ENCODE measurements at places on chromosomes 11 and 22.

- no peak for DNase-seq
Measured at GRCh38 chr11:20457001-20457799, 69.7 kb downstream of the PRMT3 start.

DNA sequence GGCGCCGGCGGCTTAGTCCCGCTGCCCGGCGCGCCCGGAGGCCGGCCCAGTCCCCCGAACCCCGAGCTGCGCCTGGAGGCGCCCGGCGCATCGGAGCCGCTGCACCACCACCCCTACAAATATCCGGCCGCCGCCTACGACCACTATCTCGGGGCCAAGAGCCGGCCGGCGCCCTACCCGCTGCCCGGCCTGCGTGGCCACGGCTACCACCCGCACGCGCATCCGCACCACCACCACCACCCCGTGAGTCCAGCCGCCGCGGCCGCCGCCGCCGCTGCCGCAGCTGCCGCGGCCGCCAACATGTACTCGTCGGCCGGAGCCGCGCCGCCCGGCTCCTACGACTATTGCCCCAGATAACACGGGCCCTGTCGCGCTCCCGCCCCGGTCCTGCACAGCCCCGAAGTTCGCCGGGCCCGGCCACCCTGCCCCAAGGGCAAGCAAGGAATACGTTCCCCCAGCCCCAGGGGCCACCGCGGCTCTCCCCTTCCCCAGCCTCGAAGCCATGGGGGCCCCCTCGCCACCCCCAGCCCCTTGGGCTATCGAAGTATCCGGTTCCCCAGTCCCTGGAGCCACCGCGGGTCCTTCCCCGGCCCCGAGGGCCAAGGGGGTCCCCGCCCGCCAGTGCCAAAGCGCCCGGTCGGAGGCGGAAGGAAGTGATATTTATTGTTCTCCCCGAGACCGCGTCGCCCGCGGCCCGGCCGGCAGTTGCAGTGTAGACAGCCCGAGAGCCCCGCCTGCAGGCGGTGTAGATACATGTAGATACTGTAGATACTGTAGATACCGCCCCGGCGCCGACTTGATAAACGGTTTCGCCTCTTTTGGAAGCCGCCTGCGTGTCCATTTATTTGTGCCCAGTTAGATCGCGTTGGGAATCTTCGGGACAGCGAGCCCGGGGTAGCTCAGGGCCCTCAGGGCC, 6.2 kb downstream of the TBX1 start:
- peak; percentile 63 for DNase-seq

DNA sequence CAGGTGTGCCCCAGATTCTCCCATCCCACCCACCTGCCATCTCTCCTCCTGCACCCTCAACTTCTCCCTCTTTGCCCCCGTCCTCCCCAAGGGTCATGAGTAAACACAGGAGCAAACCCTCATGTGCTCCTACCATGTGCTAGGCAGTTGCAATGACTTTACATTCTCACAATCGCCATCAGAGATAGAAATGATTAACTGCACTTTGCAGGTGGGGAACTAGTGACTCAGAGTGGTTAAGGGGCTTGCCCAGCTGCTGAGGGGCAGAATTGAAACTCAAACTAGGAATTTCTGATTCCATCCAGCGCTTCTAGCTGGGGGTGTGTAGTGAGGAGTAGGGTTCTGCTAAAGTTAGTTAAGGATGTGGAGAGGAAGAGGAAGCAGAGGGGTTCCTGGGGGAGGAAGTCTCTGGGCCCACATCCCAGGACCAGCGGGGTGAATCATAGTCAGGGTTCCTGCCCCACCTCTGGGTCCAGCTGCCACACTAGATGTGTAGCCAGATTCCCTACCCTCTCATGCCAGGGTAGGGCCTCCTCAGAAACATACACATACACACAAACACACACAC, 16.0 kb upstream of the PRG2 start:
- peak; percentile 57 for DNase-seq

DNA sequence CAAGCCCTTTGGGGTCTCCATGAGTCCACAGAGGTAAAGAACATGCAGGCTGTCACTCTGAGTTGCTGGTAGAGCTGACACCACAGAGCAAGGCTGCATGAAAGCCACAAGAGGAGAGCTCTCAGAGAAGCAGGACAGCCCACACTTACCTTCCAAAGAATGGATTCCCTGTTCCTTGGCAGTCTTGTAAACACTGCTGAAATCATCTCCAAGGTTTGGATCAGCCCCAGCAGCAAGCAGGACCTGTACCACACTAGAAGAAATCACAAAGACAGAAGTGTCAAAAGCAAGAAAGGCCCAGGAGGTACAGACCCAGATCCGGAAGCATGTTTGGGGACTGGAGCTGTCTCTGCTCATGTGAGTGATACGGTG, 54.2 kb downstream of the CLPB start:
- DNase-seq, result no peak

GRCh38 chr11:73393479-73394415, 17.5 kb downstream of the RELT start:
- DNase-seq, result peak; percentile 61

DNA sequence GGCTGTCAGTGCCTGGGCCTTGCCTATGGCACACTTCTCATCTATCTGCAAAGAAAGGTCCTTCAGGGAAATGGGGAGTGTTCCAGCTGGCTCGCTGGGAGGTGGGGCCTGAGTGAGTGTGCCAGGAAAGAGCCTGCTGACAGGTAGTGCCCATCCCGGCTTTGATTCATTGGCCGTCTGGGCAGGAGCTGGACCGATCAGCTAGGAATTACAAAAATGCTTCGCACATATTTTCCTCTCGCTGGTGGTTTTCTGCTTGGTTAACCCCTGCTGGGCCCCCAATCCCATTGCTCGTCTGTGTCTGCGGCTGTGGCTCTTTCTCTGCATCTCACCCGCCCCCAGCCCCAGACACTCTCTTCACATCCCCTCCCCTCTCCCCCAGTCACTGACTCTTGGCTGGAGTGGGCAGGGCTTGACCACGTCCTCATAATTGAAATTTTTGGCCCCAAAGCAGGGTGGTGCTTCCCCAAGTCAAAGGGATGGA, 10.8 kb downstream of the LIF start:
- no peak for DNase-seq

DNA sequence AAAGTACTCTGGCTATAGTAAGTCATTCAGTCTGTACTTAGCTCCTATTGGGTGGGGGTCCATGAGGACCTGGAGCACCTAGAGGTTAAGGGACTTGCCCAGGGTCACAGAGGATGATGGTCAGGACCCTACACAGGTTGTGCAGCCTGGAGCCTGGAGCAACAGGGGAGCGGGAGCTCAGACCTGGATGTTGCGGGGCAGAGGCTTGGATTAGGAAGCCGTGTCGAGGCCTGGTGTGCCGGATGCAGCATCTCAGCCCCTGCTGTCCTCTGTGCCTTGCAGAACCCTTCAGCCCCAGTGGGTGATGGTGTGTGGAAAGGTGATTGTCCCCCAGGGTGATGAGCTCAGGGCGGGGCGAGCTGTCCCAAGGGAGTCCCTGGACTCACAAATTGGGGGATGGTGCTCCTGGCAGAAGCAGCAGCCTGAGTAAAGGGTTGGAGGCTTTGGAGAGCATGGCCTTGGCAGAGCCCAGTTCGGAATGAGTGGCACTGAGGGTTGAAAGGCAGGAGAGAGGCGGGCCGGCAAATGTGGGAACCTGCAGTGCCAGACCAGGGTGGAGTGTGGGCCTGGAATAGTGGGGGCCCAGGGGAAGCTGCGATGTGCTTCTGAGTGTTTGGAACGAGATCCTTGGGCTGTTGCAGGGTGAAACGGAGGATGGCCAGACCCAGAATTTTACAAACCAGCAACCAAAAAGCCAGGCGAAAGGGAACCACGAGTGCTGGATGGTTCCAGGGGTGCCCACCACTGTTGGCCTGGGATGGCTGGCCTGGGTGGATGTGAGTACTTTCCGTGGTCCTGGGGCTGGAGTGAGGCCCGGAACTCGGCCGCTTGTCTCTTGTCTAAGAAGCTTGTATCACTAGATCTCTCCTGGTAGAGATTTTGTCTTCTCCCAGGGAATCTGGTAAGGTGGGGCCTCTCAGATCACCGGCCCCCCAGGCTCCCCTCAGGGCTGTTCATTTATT, 2.9 kb downstream of the TPCN2 start:
- no peak for DNase-seq

DNA sequence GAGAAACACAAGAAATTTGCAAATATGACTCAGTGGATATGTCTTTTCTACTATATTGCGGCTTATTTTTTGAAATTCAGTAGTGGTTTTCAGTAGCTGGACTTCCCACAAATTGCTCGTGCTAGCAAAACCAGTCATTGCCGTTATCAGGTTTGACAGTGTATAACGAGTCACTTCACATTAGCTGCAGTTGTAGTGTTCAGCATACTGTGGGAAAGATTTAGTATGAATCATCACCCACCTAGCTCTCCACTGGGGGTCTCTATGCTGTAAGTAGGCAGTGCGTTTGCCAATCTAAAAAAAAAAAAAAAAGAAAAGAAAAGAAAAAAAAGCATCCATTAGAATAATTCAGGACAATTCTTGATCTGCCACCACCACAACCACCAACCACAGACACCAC, 1318.9 kb downstream of the LRRC4C start:
- DNase-seq, result no peak

- DNase-seq, result no peak
Measured at GRCh38 chr11:68315171-68315920, 3.0 kb downstream of the LRP5 start.

GRCh38 chr22:27791159-27791858, 10.2 kb downstream of the MN1 start:
- DNase-seq, result no peak

GRCh38 chr11:100984668-100985067, 144.9 kb downstream of the PGR start:
- DNase-seq, result no peak

- DNase-seq, result no peak
Measured at GRCh38 chr11:130738611-130739010, 177.7 kb downstream of the SNX19 start.

- no peak for DNase-seq
Measured at GRCh38 chr11:45169310-45170072, 23.1 kb downstream of the PRDM11 start.

DNA sequence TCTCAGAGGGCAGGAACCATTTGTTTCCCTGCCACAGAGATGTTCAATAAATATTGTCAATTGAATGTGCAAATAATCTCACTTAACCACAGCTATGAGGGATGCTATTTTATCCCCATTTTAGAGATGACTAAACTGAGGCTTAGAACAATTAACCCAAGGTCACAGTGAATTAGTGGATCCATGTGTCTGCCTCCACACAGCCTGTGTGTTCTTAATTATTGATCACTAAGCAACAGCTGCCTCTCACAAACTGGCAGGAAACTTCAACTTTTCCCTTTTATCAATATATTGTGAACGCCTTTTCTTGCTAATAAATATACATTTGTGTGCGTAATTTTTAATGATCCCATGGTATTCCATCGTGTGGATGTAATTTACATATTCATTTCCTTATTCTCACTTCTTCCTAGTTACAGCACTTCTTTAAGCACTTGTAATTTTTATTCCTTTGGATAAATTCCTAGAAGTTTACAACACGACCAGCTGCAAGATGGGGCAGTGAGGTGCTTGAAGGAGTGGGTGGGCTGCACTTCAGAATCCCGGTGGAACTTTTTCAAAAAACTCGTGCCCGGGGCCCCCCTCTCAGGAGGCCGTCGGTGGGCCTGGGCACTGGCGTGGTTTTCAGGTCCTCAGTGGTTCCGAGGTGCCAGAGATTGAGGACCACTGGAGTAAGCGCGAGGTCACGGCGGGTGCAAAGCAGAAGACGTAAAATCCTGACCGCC, 915 bp upstream of the SREBF2 start:
- DNase-seq, result no peak
